AG04450 (cell line): ENCODE measurements at places on chromosomes 6 and 20.

DNA sequence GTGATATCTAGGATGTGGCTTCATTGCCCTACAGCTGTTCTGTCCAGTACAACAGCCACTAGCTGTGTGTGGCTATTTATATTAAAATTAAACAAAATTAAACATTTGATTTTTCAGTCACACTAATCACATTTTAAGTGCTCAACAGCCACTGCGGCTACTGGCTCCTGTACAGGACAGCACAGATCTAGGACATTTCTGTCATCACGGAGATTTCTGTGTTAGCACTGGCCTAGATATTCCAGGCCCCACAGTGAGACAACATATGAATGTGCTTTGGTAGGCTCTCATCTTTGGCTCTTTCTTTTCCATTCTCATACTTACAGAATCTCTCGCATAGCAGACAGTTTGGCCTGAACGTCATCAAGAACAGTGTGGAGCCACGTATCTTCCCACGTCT is 48.4 kb upstream of the ZBTB24 start:
- no peak for DNase-seq

DNA sequence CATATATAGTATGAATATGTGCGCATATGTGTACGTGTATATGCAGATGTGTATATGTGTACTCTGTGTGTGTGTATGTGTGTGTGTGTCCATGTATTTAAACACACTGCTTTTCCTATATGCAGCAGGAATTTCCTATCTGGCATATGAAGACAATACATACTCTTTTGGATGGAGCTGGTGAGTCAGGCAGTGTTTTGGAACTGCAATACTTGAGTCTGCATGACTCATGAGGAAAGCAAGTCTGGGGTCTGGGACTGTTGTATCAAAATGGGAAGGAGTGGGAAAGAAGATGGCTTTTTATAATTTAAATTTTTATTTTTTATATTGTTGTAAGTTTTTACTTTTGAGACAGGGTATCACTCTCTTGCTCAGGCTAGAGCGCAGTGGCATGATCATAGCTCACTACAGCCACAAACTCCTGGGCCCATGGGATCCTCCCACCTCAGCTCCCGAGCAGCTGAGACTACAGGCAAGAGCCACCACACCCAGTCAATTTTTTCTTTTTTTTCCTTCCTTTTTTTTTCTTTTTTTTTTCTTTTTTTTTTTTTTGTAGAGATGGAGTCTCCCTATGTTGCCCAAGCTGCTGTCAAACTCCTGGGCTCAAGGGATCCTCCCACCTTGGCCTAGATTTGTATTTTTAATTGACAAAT is 72.2 kb downstream of the ATXN1 start:
- peak; percentile 63 for DNase-seq

- no peak for DNase-seq
These were observed 5.5 kb downstream of the POU3F2 start for GRCh38 chr6:98839781-98840361.

DNA sequence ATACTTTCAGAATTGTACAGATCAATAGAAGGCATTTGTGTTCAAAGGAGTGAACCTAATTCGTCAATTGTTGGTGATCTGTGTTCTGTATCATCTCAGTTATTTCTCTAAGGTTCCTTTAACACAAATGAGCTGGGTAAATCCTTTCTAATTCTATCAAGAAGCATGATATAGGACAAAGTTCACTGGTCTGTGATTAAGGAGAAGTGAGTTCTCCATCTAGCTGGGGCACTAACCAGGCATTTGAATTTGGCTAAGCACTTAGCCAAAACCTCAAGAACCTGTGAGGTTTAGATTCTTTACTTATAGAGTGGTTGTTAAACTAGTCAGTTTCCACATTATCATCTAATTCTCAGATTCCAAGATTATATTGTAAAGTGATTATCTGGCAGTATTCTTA is 50.3 kb downstream of the DOP1A start:
- DNase-seq: no peak

DNA sequence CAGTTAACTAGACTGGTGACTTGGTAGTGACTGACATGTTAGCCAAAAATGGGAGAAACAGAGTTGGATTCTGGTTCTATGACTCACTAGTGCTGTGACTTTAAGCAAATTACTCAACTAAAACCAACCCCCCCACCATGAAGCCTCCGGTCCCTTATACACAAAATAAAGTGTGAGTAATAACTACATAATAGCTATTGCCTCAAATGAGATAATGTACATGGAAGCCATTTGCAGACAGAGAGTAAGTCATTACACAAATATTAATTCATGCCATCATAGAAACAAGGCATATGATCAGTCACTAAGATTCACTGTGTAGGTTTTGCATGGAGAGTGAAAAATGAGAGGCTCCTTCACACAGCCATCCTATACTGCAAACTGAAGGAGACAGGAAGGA is 111.9 kb downstream of the HIVEP2 start:
- DNase-seq: peak; percentile 70

DNA sequence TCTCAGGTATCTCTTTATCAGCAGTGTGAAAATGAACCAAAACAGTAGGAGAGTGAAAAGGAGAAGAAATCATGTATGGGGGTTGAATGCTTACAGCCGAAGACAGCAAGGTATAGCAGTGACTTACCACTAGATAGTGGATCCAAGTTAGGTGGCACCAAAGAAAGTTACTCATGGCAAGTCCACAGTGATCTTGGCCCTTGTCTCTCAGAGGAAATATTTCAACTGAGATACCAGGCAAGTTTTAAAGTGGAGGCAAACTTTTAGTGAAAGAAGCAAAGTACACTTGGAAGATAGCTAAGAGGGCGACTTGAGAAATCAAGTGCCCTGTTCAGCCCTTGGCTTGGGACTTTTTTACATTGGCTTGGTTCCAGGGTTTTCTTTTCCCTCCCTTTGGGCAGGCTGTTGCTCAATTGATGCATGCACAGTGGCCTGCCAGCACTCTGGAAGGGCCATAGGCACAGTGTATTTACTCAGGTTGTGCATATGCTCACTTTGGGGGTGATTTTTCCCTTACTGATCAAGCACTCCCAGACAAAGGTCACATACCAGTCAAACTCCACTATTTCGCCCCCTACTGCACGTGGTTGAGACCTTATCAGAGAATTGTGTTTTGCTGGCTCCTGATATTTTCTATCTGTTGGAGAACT is 329.5 kb upstream of the KHDRBS2 start:
- DNase-seq: no peak

- DNase-seq: no peak
These were observed 83.9 kb upstream of the DUSP22 start for GRCh38 chr6:208364-208763.

GRCh38 chr6:113659762-113660404 is 197.3 kb upstream of the MARCKS start:
- no peak for DNase-seq

GRCh38 chr6:20868397-20869096 is 334.3 kb downstream of the CDKAL1 start:
- no peak for DNase-seq

GRCh38 chr6:72789145-72789544 is 167.3 kb downstream of the KCNQ5 start:
- no peak for DNase-seq

DNA sequence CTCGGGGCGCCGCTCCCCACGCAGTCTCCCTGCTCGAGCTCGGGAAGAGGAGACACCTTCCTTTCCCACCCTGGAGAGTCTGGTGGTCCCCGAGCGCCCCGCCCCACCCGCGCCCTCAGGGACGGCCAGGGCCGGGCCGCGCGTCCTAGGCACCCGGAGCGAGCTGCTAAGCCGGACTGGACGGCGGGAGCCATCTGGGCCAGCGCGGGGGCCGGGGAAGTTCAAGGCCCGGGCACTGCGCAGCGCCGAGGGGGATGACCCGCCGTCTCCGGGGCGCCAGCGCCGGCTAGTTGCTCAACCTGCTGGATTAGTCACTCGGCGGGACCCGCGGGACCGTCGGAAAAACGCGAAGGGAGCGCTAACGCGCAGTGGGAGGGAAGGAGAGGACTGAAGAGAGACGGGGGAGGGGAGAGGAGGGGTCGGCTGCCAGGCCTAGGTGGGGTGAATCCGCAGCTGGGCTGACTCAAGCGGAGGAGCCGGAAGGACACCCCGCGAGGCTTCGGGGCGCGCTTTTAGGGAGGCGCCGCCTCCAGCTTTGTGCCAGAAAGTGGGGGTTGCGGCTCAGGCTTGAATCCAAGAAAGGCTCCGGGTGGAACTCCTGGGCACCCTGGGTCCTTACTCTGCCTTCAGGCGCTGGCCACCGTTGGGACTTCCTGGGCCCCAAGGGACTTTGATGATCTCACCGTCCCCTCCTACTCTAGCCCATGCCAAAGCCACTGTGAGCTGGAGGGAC is 75.7 kb upstream of the FOXP4 start:
- no peak for DNase-seq

- DNase-seq: no peak
These were observed 89.4 kb upstream of the ANKEF1 start for GRCh38 chr20:9945408-9945807.

- no peak for DNase-seq
These were observed 220.8 kb downstream of the PREX1 start for GRCh38 chr20:48606841-48607543.

- DNase-seq: no peak
These were observed 180.5 kb downstream of the MCHR2 start for GRCh38 chr6:99813565-99813964.

DNA sequence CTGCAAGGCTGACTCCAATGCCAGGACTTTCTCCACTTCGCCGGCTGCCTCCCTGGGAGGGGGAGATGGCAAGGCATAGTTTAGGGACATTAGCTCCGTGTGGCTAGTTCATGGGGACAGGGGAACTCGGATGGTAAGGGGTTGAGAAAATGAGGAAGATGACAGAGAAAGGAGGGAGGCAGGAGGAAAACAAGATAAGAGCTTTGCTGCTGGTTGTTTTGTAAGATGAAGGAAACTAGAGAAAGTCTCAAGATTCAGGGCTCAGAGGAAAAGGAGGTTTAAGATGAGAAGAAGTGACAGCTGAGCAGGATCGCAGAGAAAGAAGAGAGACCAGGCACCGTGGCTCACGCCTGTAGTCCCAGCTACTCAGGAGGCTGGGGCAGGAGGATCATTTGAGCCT is 180.9 kb upstream of the RREB1 start:
- no peak for DNase-seq

DNA sequence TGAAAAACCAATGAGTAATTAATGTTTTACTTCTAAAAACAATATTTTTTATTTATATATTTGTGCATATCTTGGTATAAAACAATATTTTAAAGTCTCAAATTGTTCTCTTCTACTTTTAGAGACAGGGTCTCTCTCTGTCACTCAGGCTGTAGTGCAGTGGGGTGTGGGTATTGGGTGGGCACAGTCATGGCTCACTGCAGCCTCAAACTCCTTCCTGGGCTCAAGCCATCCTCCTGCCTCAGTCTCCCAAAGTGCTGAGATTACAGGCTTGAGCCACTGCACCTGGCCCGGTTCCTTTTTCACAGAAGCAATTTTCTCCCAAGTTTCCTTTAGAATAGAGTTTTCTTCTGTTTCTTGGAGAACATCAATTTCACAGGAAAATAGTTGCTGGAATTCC is 102.8 kb downstream of the TMEM242 start:
- no peak for DNase-seq

GRCh38 chr6:50819904-50820868 is 1.5 kb downstream of the TFAP2B start:
- no peak for DNase-seq

GRCh38 chr6:1801401-1801800 is 191.7 kb downstream of the FOXC1 start:
- no peak for DNase-seq

DNA sequence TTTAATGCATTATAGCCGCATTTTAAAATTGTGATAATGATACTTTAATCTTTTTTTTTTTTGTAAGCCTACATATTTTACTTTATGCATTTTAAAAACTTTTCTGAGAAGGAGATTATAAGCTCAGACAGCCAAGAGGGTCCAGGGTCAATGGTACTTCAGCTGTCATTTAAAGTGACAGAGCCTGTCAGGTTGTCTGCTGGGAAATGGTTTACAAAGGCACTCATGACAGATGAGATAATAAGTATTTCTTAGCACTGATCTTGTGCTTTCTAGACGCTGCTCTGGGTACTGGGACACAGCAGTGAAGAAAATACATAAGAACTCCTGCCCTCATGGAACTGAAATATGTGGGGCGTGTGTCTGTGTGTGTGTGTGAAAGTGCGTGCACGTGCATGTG is 19.6 kb downstream of the LAMP5 start:
- DNase-seq: no peak

GRCh38 chr6:44608175-44608574 is 220.7 kb downstream of the CDC5L start:
- DNase-seq: no peak

GRCh38 chr20:61768571-61769285 is 297.0 kb downstream of the TAF4 start:
- no peak for DNase-seq

DNA sequence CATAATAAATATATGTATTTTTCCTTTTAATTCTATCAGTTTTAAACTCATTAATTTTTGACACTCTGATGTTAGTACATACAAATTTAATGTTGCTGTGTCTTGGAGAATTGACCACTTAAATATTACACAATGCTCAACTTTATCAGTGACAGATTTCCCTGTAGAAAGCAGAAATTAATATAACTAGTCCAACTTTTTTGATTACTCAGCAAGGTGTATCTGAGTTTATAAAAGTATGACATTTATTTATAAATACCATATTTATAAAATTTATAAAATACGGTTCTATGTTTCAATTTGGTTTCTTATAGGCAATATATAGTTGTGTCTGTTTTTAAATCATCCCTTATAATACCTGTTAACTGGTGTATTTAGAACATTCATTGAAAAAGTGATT is 350.0 kb upstream of the EYS start:
- DNase-seq: no peak

- DNase-seq: no peak
These were observed 23.6 kb upstream of the SCAF8 start for GRCh38 chr6:154709621-154710020.

DNA sequence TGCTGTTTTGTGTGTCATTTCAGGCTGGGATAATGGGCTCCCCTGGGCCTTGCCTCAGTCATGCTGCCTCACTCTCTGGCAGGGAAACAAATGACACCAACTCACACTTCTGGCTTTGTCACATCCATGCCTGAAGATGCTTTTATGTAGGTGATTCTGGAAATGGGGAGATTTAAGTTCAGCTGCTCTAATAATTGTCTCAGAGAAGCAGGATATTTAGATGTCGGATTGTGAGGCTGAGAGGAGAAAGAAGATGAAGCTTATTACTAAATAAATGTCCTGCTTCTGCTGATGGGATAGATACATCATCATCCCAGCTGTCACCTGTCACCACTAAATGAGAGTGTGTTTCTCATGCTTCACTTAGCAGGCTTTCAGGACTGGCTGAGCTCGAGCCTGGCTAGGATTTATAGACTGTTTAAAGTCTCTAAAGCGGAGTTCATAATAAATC is 480.2 kb upstream of the SPTLC3 start:
- no peak for DNase-seq

- DNase-seq: no peak
These were observed 207.4 kb downstream of the SOX4 start for GRCh38 chr6:21800948-21801438.

GRCh38 chr20:10653599-10654249 is 20.1 kb downstream of the JAG1 start:
- DNase-seq: peak; percentile 61

- DNase-seq: no peak
These were observed 47.9 kb downstream of the FOXO3 start for GRCh38 chr6:108608453-108609275.

- no peak for DNase-seq
These were observed 5.4 kb downstream of the ZFP57 start for GRCh38 chr6:29675561-29675960.

GRCh38 chr6:121428872-121429756 is 6.3 kb upstream of the GJA1 start:
- no peak for DNase-seq

GRCh38 chr6:35008858-35009257 is 119.8 kb downstream of the ANKS1A start:
- no peak for DNase-seq
